ENCODE measurements at places on chromosomes 1 and 21. TPM values are rescaled to one million over a fixed set of nuclear protein-coding genes. Genes with fewer than 3 reads are reported as not detected.

PBX1 gene
- 0.36 TPM for total RNA-seq

DNA sequence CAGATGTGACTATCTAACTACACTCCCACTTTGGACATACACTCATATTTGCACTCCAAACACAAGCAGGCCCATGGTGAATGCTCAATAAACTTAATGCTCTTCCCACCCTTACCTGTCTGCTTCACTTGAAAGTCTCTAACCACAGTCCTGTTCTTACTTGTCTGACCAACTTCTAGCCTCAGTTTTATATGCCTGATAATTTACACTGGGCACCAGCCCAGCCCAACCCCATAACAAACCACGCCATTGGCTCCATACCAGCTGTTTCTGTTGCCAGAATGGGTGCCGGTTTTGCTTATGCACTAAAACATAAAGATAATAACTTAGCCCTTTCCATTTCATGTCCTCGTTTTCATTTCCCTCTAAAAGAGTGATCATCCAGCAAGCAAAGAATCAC is 395.4 kb downstream of the NTNG1 start:
- DNase-seq = peak; percentile 89

DNA sequence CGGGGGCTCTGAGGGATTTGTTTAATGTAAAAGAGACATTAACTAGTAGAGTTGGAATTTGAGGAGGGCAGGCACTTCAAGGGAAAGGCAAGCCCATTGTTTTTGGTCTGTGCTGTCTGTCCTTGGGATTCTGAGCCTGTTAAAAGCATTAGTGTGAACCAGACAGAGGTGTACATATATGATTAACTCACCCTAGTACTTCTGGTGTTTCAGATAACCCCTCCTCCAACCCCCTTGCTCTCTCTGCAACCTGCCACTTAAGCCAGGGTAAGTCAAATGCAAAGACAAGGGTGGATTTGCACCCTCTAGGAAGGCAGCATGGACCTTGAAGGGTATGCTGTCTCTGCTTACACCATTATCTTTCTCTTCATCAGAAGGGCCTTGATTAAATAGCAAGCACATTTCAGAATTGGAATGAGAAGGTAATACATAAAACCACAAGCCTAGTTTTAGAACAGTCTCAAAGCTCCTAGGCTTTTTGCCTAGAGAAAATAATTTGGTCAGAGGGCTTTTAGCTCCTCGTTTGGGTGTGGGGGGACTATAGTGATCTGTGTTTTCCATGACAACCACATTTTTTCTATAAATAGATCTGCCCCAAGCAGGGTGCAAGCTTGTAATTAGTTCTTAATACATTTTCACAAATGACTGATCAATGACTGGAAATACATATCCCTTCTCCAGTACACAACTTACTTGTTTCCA is 120.7 kb upstream of the SGIP1 start:
- DNase-seq = no peak

ZNF669 gene
- 16.8 TPM for total RNA-seq
